ENCODE measurements at places on chromosomes 3 and 15.

GRCh38 chr3:52873433-52874159 is 23.8 kb downstream of the STIMATE start:
- DNase-seq = no peak

DNA sequence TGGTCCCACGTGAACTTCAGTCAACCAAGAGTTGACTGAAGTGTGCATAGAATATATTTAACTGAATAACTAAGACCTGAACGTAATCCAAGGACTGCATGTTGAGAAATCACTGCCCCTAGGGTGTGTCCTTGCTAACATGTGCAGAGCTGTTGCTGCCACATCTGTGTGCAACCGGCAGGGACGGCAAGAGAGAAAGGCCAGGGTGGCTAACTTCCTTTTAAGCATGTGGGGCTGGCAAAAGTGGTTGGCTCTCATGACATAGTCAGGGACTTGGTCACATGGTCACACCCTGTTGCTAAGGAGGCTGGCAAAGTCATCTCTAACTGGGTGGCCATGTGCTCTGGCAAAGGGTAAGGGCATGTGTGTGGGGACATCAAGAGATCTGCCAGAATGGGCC is 52.4 kb downstream of the GASK1A start:
- DNase-seq = no peak

GRCh38 chr3:111241960-111242359 is 170.3 kb downstream of the NECTIN3 start:
- DNase-seq = no peak

GRCh38 chr3:69326855-69327300 is 59.0 kb downstream of the FRMD4B start:
- no peak for DNase-seq

DNA sequence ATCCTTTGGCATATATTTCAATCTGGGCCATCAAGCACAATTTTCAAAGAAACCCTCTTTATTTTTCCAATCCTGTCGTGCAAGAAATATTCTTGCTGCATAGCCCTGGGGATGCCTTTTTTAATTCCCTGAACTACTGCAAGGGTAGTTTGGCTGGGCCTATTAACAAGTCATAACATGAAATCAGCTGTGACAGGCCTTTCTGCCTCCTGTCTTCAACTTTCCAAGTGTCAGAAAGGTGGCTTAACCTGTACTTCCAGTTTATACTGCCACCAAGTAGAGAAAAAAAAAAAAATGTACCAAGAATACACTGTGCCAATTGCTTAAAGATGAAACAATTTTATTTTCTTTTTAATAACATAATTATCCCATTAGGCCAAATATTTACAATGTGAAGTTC is 32.4 kb upstream of the SPPL2A start:
- no peak for DNase-seq

DNA sequence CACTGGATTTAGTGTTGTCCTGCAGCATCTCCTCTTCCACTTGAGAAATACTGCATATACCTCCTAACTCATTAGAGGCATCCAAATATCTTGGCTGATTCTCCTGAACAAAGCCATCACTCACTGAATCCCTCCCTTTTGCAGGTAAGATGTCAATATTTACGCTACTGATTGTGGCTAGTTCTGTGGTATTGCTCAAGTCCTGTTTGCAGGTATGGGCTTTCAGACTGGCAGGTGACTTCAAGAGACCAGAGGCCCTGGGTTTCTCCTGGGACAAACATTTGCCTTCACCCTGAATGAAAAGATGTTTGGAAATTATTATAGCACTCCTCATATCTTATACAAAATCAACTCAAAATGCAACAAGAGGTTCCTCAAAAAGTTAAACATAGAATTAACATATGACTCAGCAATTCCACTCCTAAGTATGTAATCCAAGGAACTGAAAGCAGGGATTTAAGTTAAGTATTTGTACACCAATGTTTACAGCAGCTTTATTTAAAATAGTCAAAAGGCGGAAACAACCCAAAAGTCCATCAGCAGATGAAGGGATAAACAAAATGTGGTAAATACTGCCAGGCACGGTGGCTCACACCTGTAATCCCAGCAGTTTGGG is 18.6 kb downstream of the NEK4 start:
- DNase-seq = no peak

DNA sequence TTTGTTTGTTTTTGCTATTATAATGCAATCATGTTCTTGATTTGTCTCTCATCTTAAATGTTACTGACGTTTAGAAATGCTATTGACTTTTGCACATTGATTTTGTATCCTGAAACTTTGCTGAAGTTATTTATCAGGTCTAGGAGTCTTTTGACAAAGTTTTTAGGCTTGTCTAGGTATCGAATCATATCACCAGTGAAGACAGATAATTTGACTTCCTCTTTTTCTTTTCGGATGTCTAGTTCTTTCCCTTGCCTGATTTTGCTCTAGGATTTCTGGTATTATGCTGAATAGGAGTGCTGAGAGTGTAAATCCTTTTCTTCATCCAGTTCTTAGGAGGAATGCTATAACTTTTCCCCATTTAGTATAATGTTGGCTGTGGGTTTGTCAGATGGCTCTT is 719.7 kb upstream of the BCHE start:
- DNase-seq = no peak

DNA sequence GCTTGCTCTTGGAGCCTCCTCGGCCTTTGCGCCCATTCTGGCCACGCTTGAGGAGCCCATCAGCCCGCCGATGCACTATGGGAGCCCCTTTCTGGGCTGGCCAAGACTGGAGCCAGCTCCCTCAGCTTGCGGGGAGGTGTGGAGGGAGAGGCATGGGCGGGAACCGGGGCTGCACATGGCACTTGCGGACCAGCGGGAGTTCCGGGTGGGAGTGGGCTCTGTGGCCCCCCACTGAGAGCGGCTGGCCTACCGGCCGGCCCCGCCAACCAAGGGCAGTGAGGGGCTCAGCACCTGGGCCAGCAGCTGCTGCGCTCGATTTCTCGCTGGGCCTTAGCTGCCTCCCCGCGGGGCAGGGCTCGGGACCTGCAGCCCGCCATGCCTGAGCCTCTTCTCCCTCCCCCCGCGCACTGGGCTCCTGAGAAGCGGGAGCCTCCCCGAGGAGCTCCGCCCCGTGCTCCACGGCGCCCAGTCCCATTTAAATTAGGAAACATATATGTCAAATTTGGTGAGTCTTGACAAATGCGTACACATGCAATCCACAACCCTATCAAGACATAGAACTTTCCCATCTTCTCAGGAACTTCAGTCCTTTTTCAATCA is 97.6 kb upstream of the CNTN3 start:
- no peak for DNase-seq

DNA sequence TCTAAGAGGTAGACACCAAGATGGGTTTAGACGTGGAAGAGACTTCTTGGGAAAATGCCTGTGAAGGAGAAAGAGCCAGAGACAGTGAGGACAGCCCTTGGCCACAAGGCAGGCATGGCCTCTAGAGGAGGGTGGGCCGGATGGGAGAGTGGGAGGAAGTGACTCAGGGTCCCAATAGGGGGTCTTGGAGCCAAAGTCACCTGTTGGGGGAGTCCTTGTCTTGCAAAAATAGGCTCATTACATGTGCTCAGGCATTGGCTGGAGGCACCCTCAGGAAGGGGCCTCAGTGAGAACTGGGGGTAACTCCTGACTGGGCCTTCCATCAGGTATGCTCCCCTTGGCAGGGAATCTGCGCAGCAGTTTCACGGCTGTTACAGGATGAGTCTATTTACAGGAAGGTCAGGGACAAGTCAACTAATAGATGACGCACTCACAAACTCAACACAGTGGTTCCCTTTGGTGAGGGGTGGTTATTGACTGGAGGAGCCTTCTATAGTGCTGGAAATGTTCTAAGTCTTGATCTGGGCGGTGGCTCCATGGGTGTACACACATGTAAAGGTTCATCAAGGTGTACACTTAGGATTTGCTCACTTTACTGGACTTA is 259.6 kb downstream of the XXYLT1 start:
- no peak for DNase-seq

DNA sequence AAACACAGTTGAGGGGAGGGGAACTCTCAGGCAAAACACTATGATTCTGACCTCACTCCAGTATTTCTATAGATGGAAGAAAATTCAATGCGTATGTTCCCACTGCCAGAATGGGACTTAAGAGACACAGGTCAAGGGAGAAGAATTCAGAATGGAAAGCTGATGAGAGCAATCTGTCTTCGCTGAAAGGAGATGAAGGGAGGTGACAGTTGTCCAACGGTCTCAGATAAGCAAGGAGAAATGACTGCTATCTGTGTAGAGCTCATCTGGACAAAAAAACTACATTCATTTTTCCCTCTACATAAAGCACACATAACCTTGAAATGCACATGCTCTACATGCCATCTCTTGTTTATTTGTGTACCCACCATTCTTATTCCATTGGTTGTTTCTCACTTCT is 405.1 kb downstream of the LSAMP start:
- DNase-seq = no peak

DNA sequence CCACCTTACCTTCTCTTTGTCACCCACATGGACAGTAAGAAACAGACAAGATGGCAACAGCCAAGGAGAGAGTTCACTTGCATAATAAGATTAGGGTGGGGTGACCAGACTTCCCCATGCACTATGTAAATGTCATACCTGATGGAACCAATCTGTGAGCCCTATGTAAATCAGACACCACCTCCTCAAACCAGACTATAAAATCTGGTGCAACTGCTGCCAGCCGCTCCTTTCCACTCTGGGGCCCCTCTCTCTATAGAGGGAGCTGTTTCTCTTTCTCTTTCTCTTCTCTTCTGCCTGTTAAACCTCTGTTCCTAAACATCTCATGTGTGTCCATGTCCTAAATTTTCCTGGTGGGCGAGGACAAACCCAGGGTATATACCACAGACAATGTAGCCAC is 405.5 kb upstream of the CNTN4 start:
- no peak for DNase-seq

- DNase-seq = no peak
Observed at GRCh38 chr3:191244242-191244867, 45.3 kb downstream of the OSTN start.

DNA sequence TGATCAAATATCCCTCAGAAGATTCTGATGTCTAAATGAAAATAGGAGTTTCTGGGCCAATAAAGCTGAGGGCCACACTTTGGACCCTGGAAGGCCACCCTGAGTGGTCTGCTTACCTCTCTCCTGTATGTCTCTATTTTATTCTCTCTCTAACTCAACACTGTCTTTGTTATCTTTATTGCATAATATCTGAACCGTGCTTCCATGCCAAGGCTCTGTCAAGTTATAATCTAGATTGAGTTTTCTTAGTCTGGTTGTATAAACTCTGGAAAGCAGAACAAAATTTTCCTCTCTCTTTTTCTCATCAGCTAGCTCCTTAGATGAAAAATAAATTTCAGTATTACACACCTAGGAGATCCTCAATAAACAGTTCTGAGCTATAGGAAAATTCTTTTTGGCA is 36.2 kb upstream of the ACTL6A start:
- no peak for DNase-seq

GRCh38 chr3:53500165-53500777 is 5.9 kb downstream of the CACNA1D start:
- DNase-seq = no peak

DNA sequence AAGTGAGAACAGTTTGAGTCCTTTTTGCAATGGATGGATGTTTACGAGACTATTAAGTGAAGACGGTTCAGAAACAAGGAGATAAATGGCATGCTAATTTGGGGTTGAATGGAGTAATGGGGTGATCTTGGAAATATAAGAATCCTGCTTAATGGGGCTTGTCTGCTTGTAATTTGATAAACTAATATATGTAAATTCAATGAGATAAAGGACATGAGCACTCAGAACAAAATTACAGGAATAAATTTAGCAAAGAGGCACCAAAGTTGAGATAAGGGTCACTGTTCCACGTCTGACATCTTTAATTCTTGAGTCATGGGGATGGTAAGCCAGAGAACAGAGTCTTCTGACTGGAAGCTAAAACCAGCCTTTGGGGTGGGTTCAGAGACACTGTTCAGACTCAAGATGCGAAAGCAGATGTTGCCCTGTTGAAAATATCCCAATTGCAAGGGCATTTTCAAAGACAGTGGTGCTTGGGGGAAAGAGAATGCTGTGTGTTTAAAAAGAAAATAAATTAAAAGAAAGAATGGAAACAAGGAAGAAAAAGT is 67.8 kb upstream of the CHRNB4 start:
- DNase-seq = no peak

- DNase-seq = no peak
Observed at GRCh38 chr15:80703965-80704364, 8.9 kb downstream of the ABHD17C start.
